ENCODE measurements at places on chromosomes 2 and 18.
A peak's percentile ranks its signal among the peaks of the same experiment; 100 is the strongest.

DNA sequence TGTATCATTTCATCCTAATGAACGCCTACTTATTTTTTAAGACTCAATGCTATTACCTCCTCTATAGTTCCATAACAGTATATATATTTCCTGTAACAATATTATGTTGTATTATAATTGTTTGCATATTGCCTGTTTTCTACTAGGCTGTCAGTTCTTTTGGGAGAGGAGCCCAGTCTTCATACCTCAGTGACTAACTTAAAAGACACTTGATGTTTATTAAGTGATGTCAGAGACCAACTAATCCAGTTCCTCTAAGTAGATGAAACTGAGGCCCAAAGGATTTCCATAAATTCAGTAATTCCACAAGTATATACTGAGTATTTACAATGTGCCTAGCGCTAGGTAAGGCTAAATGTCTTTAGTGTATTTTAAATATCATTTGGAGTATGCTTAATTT lies 48.9 kb upstream of the AAK1 start:
- no peak for DNase-seq

DNA sequence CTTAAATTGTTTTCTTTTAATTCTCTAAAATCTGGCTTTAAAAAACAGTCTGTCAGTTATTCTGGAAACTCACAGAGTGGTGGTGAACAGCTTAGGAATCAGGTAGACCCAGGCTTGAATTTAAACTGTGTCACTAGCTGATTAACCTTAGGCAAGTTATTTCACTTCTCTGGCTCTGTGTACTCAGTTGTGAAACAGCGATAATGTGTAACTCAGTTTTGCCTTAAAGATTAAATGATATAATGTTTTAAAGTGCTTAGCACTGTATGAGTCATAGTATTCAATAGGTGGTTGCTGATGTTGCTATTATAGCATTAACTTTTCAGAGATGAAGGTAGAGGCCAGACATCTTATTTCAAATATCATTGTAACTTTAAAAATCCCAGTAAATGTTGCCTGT lies 40.7 kb downstream of the PKP4 start:
- no peak for DNase-seq

- DNase-seq = no peak
Observed at GRCh38 chr2:207015901-207016300, 76.6 kb downstream of the CPO start.

DNA sequence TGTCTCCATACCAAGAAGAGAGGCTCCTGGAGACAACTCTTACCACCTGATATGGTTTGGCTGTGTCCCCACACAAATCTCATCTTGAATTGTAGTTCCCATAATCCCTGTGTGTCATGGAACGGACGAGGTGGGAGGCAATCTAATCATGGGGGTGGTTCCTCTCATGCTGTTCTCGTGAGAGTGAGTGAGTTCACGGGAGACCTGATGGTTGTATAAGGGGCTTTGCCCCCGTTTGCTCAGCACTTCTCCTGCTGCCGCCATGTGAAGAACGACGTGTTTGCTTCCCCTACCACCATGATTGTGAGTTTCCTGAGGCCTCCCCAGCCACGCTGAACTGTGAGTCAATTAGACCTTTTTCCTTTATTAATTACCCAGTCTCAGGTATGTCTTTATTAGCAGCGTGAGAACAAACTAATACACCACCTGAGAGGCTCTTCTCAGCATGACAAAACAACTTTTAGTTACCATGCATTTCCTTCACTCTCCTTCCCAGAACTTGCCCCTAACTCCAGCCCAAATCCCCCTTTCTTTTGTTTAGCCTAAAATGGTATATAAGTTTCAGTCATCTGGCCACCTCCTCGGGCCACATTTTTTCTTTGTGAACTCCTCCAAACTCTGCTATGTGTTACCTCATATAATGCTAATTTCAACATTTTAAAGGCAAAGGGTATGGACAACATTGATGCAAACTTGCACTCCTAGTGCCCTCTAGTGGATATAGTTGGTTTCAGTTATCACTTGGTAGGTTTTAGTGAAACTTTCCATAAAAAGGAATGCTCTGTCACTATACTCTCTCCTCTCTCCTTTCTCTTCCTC lies 58.6 kb upstream of the SLC25A52 start:
- peak; percentile 16 for DNase-seq

GRCh38 chr2:238876232-238876630 lies 28.3 kb downstream of the TWIST2 start:
- DNase-seq = no peak

DNA sequence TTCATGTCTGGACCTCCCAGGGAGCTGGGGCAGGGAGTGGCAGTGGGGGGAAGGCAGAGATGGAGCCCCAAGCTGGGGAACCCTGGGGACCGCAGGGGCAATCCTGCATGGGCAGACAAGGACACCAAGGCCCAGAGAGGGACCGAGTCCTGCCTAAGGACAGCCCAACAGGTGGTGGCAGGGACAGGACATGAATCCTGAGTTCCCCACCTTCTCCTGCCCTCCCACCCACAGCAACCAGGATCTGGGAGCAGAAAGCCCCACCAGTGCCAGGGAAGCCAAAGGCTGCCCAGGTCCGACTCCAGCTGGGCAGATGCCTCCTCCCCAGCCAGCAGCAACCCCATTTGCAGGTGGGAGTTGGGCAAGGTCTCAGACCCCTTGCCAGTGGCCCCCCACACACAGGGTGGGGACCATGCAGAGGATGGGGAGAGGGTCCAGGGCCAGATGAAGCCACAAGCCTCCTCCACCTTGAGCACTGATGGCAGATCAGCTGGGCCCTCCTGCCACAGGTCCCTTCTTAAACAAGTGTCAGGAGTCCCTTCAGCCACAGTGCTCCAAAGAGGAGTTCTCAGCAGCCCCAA lies 6.3 kb downstream of the ADRA2B start:
- no peak for DNase-seq

- DNase-seq = no peak
Observed at GRCh38 chr2:191571163-191571769, 106.7 kb upstream of the NABP1 start.

DNA sequence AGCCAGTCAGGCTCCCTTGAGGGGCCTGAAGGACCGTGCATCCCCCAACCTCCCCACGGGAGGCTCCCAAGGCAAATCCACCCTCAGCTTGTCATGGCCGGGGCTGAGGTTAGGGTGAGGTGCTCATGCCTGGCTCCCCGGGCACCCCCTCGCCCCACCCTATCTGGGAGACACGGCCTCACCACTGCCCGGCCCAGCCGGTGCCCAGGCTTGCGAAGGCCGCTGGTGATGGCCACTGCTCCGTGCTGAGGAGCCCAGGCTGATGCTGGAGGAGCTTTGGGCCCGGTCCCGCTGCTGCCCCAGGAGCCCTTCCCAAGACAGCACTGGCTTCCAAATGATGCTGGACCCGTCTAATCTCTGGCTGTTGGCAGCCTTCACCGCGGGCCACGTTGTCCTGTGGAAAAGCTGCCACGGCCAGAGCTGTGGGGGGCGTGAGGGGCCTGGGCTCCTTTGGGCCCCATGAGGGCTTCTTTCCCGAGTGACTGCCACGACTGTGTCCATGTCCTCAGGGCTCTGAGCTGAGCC lies 135.7 kb upstream of the CTDP1 start:
- DNase-seq = no peak

DNA sequence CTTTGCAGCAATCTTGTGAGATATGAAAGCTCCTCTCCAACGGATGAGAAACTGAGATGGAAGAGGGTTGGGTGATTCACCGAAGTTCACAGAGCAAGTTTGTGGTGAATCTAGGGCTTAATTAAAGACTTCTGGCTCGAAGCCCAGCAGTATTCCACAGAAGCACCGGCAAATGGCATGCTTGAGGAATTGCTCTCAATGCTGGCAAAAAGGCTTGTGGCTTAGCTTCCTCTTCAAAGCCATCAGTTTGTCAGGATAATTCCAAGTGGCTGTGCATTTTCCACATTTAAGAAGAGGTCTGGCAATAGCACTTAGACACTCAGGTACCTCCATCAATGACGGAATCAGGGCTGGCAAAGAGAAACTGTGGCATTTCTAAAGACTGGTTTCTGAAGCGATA lies 98.7 kb upstream of the SLC66A3 start:
- no peak for DNase-seq

DNA sequence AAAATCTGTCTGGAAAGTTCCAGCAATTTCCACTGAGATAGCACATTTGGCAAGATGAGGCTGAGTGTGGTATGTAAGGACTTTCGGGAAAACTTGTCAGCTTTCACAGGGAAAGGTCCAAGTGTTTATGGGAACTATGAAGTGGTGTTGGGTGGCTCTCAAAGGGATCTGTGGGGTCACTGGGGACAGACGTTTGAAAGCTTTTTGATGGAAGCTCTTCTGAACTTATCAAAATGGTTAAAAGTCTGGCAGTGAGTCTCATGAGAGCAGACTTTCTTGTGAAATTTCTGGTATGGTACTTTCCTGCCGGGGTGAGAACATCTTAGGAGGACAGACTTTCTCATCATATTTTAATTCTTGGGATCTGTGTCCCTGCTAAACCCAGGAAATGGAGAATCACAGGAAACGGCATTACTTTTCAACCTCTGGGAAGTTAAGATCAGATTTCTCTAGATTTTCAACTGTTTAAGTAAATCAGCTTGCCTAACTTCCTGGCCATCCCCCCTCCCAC lies 546.3 kb upstream of the ZEB2 start:
- no peak for DNase-seq

- DNase-seq = peak; percentile 39
Observed at GRCh38 chr2:200812122-200813022, 662 bp downstream of the BZW1 start.
